ENCODE measurements at places on chromosomes 7 and 10. TPM values are rescaled to one million over a fixed set of nuclear protein-coding genes. Genes with fewer than 3 reads are reported as not detected.
A peak's percentile ranks its signal among the peaks of the same experiment; 100 is the strongest.

The SKIDA1 gene
- total RNA-seq = 0.27 TPM

The PLEKHS1 gene
- 0.60 TPM for total RNA-seq

The FKBP6 gene
- total RNA-seq = not detected

DNA sequence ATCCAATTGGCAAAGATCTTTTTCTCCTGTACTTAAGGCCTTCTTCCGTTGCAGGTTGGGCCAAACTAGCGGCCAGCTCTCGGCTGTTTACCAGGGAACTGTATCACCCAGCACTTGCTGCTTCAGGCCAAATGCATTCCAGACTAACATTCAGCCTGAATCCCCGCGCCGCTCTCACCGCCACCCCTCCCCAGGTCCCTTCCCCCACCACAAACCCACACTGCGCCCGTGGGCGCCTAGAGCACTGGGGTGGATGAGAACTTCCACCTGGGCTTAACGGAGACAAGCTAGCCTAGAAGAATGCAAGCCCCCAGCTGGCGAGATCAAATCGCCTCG, 676 bp downstream of the TCAF1 start:
- DNase-seq = peak; percentile 33

DNA sequence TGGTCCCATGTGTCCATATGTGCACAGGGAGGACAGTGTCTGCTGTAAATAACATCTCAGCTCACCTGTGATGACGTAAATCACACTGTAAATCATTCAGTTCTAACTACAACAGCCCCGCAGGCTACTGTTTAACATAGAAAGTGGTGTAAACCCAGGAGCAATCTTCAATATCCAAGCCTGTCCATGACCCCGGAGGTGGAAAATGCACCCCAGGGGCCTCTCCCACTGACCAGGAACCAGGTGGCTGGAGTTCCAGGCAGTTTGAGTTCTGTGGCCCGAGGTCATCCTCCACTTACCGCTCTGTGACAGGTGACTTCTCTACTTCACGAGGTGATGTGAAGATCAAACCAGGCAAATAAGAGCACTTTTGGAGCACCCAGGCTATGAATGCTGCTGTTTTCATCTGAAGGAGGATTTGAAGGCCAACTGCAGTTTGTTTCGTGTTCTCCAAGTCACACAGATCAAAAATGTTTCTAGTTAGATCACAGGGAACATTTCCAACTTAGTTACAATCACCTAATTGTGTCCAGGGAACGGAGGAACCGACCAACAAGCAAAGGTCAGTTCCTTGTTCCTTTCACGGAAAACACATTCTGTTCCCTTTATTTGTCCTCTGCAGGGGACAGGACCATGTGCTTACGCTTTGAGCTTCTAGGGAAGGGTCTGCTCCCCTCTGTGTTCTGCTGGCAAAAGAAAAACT, 131.8 kb downstream of the WDR37 start:
- DNase-seq = no peak

- peak; percentile 28 for DNase-seq
Measured at GRCh38 chr7:12111422-12112405, 99.4 kb upstream of the TMEM106B start.

- no peak for DNase-seq
Measured at GRCh38 chr10:75910032-75910431, 478.6 kb downstream of the LRMDA start.

- DNase-seq = no peak
Measured at GRCh38 chr7:134882481-134882880, 103.0 kb downstream of the CALD1 start.

GRCh38 chr7:4604456-4604940, 77.6 kb upstream of the FOXK1 start:
- DNase-seq = no peak

GRCh38 chr10:71039551-71039950, 151.2 kb upstream of the PCBD1 start:
- no peak for DNase-seq

GRCh38 chr7:73774923-73775322, 4.9 kb upstream of the CLDN3 start:
- no peak for DNase-seq
